NCI-H1048 (cell line): ENCODE measurements at places on chromosomes 12 and 14.

DNA sequence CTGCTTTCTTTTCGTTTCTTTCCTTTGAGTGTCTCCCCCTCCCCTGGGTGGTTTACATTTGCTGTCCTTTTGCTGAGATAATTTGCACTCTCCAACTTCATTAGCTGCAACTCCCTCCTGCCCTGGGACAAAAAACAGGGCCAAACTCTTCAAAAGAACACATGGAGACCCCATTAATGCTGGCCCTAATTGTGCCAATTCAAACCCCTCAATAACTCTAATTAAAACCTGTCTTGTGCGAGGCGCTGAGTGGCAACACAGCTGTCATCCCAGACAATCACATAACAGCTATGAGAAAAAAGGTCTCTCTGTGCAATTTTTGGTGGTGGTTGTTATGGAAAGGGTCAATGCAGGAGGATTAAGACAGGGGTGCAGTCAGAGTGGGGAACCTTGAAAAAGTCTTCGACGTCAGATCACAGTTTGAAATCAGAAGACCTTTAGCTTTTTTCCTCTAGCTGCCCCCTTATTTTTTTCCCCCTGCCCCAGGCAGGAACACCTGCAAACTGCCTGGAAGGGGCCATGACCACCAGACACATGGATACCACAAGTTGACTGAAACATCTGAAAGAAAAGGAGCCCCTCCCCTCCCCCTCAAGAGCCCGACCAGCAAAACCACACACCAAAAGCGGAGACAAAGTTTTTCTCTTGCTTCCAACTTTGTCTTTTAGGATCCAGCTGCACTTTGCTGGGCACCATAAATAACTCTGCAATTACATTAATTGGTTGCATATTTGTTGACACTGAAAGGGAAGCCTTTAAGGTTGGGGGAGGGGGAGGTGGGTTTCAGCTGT lies 26.5 kb upstream of the SMOC1 start:
- no peak for DNase-seq

DNA sequence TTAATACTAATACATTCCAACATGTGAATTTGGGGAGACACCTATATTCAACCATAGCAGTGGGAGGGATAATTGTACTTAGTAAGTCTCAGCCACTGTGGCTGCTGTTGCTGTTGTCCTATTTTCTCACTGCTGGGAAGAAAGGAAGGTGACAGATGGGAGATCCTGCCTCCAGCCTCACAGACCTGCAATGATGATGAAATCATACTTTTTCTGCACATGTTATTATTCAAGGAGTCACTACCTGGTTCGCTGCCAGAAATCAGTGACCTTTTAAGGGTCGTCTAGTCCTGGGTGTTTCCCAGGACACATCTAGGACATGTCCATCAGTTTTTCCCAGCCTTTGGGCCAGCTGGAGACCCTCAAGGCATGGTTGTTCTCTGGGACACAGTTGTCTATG lies 106.2 kb upstream of the RPH3A start:
- DNase-seq: no peak

DNA sequence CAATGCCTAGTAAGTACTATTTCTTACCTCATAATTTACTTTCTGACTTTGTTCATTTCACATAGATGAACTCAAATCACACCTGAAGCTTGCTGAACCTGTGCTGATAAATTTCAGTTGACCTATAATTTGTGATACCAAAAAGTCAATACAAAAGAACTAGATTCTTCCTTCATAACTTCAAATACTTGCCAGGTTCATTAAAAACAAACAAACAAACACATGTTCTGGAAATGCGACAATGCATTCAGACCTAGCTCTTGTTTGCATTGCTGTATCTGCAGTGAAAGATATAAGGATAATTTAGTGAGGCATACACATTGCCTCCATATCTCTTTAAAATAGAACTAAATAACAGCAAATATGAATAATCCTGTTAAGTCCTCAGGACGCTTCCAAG lies 221.3 kb downstream of the GXYLT1 start:
- no peak for DNase-seq

DNA sequence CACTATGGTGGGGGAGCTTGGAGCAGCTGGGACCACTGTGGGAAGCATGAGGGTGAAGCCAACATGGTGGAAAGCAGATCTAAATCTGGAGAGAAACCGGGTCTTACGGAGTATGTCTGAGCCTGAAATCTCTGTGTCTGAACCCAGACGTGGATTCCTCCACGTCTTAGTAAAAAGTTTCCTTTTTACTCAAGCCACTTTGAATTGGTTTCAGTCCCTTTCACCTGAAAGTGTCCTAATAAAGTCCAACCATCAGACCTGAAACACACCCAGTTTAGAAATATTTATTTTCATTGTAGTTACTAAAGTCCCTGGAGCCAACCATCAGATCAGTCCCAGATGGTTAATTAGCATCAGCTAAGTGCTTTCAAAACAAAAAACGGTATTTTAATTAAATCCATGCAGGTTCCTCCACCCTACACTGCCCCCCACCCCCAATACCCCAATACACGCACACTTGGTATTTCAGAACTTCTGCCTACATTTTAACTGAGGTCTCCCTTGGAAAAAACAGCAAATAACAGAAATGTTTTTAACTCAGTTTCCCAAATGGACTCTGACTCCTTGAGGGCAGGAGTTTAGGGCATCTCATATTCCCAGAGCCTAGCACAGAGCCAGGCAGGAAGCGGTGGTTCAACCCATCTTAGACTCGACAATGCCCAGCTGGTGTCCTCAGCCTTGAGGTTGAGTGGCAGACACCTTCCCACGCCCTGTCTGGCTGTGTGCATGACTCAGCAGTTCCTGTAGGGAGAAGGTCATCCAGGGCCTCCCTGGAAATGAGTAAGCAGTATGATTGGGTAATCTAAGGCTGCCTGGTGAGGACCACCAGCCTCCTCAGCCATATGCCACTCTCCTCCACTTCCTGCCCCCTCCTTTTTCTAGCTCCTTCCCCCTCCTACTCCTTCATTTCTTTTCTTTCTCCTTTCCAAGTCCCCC lies 175.8 kb downstream of the TTC8 start:
- DNase-seq: no peak

GRCh38 chr14:61940666-61941420 lies 178.6 kb downstream of the SNAPC1 start:
- no peak for DNase-seq

- DNase-seq: no peak
These were observed 1655.3 kb upstream of the FLRT2 start for GRCh38 chr14:83874662-83875061.

- no peak for DNase-seq
These were observed 229.3 kb upstream of the LHX5 start for GRCh38 chr12:113700943-113701342.

GRCh38 chr14:67562776-67563150 lies 29.7 kb downstream of the PLEKHH1 start:
- no peak for DNase-seq

GRCh38 chr14:29317423-29317822 lies 550.8 kb downstream of the FOXG1 start:
- DNase-seq: no peak

GRCh38 chr12:119338593-119339363 lies 4.2 kb downstream of the CCDC60 start:
- no peak for DNase-seq

DNA sequence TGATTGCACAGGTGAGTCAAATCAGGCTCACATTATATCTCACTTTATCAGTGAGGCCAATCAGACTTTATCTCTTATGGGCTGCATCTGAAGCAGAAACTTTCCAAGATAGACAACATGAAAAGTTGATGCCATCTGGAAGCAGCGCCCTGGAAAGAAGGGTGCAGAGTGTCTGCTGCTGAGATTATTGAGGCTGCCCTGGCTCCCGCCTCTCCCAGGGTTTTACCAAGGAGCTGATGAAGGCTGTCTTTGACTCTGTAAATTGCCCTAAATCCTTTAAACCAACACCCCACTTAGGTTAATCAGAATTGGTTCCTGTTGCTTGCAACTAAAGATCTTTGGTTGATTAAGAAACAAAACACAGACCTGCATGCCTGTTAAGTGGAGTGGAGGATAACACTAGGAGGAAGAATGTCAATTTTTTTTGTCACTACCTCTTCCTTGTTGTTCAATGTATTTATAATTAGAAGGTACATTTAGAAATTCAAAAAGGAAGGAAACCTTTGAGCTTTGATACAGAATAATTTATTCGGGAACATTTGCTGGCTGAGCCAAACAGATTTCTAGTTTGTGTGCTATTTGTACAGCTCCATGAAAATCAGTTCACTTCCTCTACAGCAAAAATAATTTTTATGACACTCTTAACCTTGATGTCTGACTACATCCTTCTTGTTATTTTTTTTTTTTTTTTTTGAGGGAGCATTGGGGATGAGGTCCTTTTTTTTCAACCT lies 104.1 kb downstream of the VEZT start:
- DNase-seq: no peak

GRCh38 chr14:83712418-83713129 lies 1817.4 kb upstream of the FLRT2 start:
- DNase-seq: no peak

DNA sequence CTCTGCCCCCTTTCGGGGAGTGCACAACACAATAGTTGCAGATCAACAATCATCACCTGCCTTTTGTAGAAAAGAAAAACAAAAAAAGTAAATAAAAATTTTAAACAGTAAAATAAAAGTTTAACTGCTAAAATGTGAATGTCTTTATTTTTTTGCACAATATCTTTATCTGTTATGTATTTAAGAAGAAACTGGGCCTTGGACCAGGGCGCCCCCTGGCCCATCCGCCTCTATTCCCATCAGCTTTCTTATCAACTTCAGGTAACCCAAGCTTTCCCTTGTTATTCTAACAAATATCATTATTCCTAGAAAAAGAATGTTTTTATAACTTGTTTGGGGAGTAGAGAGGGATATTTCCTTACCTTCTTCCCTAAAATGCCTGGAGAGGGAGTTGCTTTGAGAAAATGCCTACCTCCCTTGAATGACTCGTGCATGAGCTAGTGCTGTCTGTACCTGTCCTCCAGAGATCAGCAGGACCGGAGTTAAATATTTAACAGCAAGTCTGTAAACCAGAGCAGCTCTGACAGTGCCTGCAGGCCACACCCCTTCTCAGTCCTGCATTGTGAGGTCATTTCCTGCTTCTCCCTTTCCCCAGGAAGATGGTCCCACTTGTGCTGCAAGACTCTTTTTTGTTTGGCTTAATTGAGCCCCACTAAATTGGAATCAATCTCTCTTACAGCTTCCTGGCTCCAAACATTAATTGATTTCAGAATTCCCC lies 192.8 kb upstream of the RGS6 start:
- DNase-seq: no peak

DNA sequence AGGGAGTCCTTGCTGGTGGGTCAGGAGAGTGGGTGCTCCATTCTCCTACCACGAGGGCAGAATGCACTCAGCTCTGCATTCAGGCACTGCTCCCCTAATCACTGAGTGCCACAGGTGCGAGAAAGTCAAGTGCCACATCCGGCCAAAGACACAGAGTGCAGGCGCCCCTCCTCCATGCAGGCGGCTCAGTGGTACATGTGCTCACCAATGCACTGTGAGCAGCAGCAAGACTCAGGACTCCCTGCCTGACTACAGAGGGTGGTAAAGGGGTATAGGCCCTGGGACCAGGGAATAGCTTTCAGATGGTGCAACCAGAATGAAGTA lies 32.9 kb downstream of the ZFYVE21 start:
- DNase-seq: no peak

DNA sequence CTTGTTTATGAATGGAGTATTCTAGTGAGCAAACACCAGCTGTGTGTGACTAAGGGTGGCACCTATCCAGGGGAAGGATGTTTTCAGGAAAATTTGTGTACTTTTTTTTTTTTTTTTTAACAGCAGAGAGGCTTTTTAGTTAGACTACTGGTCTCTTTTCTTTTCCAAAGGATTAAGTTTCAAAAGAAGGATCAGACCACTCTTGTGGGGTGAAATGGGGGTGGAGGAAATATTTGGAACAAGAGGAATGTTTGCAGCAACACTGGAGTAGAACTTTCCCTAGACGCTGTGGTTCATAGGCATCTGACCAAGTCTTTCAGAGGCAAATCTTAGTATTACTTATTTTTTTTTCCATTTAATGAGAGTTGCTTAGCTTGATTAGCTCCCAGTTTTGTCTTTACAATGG lies 21.1 kb downstream of the NUBPL start:
- no peak for DNase-seq

GRCh38 chr14:55707365-55707804 lies 127.4 kb downstream of the KTN1 start:
- peak; percentile 6 for DNase-seq

- no peak for DNase-seq
These were observed 217.7 kb downstream of the PTPRO start for GRCh38 chr12:15540005-15540404.

DNA sequence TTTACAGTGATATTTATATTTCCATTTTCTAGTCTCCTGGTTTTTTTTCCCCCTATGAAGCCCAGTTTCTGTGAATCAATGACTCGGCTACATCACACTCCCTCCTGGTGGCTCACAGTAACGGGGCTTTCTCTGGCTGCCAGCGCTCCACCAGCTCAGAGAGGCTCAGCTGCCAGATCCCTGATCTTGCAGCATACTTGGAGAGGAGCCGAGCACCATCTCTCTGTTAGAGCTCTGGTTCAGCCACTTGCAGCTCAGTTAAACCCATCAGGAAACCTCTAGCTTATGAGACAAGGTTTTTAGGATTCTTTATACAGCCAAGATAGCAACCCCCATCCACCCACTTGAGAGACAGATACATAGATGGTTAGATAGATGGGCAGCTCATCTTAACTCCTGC lies 74.6 kb downstream of the CIT start:
- DNase-seq: no peak

- DNase-seq: no peak
These were observed 399.8 kb downstream of the SLC6A15 start for GRCh38 chr12:84512751-84513150.

- DNase-seq: no peak
These were observed 4.1 kb upstream of the IGF1 start for GRCh38 chr12:102484428-102484958.

DNA sequence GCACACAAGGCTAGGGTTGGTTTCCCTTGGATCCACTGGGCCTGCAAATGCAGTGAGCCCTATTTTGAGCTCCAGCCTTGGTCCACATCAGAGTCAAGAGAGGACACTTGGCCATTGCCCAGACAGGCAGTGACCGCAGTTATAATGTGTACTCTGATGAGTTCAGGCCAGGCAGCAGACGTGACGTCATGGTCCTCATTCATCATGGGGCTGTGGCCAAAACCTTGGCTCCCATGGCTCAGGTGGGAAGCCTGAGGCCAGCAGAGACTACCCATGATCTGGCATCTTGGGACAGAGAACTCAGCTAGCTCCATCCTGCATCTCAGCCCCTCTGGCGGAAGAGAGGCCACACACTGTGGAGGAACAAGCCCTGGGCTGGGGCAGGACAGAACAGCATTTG lies 16.4 kb downstream of the TMEM63C start:
- no peak for DNase-seq

DNA sequence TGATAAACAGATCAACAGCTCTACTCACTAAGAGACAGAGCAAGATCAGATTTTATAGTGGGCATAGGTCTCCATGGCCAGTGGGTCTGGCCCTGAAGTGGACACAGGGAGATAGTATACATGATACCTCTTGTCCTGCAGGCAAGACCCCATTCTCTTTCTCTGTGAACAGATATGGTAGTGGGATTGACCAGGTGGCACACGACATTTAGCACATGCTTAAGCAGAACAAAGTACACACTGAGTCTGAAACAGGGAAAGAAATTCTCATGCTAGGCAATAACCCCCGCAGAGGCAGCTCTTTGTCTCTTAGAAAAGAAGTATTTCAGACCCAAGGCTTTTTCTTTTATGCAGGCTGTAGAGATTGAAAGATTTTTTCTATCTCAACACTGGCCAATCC lies 1331.2 kb downstream of the FSCB start:
- no peak for DNase-seq
